ENCODE measurements at places on chromosomes 2 and 18. TPM values are rescaled to one million over a fixed set of nuclear protein-coding genes. Genes with fewer than 3 reads are reported as not detected.

The AGXT gene
- total RNA-seq = not detected

- H3K27me3 ChIP-seq = no peaks in the 10 kb centered on the region
- H3K36me3 ChIP-seq = no peaks in the 10 kb centered on the region
- H3K27ac ChIP-seq = no peak overlapping the region
- no peaks in the 10 kb centered on the region for H3K4me1 ChIP-seq
These were observed 120.7 kb downstream of the KCNF1 start for GRCh38 chr2:11032396-11032795.

DNA sequence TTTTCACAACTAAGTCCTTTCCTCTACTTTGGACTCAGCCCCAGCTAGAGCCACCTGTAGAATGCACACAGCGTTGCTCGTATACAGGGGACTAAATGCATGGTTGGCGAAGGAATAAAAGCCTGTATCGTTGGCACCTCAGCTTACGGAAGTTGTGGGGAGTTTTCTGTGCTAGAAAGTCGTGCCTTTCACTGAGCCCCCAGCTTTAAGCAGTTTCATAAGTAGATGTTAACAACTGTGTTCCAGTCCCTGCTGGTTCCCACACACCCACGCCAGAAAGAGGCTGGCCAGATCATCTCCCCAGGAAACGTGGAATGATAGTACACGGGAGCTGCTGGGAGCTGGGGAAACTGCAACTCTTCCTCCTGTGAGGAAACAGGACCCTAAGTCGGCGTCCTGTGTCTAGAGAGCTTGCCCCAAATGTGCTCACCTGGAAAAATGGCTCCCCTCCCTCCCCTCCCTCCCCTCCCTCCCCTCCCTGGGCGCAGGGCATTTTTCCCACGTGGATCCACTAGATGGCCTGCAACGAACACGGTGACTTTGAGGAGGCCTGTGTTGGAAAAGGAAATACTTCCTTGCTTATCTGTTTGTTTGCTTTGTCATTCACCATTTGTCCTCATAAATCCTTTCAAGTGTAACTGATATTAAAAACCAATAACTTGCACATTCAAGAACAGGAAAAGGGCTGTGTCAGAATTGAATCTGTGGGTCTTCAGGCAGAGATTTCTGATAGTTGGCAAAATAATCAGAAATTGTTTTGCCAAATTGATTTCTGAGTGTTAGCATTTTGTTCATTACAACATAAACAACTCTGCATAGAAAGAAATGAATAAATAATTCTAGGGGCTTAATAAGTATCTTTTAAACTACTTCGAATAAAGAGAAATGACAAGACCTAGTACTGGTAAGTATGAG lies 43.9 kb upstream of the RFX8 start:
- DNase-seq = peak; percentile 85
- peak overlapping the region; percentile 15 for H3K27ac ChIP-seq
- H3K36me3 ChIP-seq = no peaks in the 10 kb centered on the region
- no peaks in the 10 kb centered on the region for H3K27me3 ChIP-seq

GRCh38 chr2:83517727-83518368 lies 941.2 kb downstream of the SUCLG1 start:
- no peak overlapping the region for H3K4me3 ChIP-seq
- no peak overlapping the region for H3K27ac ChIP-seq
- H3K36me3 ChIP-seq = no peaks in the 10 kb centered on the region
- H3K27me3 ChIP-seq = no peaks in the 10 kb centered on the region
- DNase-seq = no peak

- peaks cover 13% of the 10 kb centered on the region for H3K36me3 ChIP-seq
- no peak for DNase-seq
- no peak overlapping the region for H3K27ac ChIP-seq
- no peaks in the 10 kb centered on the region for H3K27me3 ChIP-seq
- no peak overlapping the region for H3K4me3 ChIP-seq
These were observed 110.7 kb upstream of the OTX1 start for GRCh38 chr2:62939735-62940491.

Data from esophagus muscularis mucosa (tissue), 4 donors.